CD4-positive, alpha-beta T cell treated with Interleukin-15 for 4 hours (primary cell): ENCODE measurements at places on chromosomes 16 and 17.

DNA sequence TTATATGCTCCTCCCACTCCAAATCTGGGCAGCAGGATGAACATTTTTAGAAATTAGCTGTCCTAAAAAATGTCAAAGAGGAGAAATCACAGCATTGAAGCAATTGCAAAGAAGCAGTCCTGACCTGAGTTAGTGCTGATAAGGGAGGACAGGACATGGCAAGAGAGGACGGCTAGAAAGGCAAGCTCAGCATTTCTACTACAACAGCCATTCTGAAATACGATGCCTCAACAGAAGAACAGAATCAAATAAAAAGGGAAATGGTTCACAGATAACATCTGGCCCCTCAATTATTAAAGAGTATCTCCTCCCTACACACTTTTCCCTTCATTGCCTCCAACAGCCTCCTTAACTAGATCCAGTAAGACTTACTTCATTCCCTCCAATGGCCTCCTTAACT is 18.3 kb downstream of the VPS53 start:
- DNase-seq = no peak

DNA sequence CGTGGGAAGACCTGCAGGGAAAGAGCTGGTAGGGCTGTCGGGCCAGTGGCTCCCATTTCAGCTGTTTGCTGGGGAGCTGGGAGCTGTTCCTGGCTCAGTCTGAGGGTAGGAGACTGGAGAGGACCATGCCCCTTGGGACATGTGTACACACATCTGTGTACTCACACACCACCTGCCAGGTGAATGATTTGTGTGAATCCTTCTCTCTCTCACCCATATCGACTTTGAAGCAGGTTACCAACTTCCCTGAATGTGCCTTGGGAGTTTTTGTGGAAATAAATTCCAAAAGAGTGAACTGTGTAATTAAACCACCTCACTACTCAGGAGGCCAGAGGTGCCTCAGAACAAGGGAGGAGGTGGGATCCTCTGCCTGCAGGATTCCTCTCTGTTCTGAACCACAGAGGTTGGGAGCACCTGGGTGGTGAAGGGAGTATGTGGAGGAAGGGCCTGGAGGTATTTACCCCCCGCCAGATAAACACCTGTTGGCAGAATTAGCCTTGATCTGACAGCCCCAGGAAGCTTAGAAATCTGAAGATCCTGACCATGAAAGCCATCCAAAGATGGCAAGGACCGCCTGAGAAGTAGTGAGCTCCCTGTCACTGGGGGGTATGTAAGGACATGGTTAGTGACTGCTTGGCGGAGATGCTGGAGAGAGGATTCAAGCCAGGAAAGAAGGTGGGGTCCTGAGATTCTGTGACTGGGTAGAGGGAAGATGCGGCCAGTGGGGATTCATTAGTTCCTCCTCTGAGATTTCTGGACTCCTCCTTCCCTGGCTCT is 3.3 kb downstream of the ABCC3 start:
- no peak for DNase-seq

DNA sequence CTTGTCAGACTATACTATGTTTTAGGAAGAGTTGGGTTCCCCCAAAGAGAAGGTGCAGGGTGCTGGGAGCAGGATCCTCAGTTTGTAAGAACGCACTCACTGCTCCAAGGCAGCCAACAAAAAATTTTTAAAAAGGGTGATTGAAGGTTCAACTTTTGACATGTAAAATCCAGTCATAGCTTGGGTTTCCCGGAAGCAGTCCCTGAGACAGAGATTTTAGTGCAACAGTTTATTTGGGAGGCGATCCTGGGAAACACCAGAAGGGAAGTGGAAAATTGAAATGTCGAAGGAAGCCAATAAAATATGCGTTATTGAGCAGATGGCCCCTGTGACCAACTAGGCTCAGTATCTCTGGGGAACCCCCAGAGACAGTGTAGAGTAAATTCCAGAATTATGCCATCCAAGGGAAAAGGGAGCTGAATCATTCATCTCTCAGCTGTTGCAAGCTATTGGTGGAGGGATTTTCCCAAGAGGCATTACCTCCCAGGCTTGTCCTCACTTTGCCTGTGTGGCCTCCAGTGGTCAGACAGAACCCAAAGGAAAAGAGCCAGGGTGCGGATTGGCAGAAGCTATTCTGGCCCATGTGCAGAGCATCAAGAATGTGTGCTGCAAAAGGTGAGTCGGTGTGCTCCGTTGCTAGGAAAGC is 72.9 kb downstream of the HS3ST3B1 start:
- DNase-seq = no peak

- DNase-seq = no peak
These were observed 3.3 kb downstream of the TPSD1 start for GRCh38 chr16:1258906-1259759.

DNA sequence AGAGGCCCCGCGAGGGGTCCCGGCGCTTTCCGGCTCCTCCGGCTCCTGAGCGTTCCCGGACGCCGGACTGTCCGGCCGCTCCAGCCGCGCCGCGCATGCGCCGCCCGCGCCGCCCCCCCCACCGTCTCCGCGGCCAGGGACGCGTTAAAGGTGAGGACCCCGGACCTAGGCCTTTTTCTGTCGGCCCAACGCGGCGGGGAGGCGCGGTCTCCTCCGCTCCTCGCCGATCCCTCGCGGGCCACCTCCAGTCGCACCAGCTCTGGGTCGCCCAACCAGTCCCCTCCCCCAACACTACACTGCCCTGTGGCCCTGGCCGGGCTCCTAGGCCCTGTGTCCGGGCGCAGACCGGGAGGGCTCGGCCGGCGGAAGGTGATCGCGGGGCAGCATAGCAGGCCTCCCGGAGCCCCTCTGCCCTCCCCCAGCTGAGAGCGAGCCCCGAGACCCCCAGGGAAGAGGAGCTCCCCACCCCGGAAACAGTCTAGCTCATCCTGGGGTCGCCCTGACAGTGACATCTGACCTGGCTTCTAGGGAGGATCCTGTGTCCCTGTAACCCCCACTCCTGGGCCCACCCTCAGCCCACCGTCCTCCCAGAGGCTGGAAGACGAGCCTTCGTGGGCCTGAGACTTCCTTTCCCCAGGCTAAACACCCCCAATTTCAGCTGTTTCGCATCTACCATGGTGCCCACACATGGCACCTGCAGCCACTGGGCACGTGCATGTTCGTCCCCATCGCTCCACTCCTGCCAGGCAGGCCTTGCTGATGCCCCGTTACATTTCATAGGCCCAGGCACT is 14.7 kb upstream of the BCAR1 start:
- no peak for DNase-seq

- no peak for DNase-seq
These were observed 43.2 kb downstream of the CUEDC1 start for GRCh38 chr17:57911834-57912673.
